ENCODE measurements at places on chromosomes 4 and X. TPM values are rescaled to one million over a fixed set of nuclear protein-coding genes. Genes with fewer than 3 reads are reported as not detected.

Gene PRICKLE3
- 2.2 TPM for total RNA-seq

Gene RTL9
- 0.09 TPM for total RNA-seq

Gene CLNK
- total RNA-seq, result 1.9 TPM

Gene ADH1A
- total RNA-seq, result 0.19 TPM

Gene PCDH18
- 9.9 TPM for total RNA-seq

Gene DAPP1
- total RNA-seq, result 24.4 TPM

Gene CRMP1
- total RNA-seq, result 1.7 TPM

Gene YY2
- total RNA-seq, result 0.47 TPM

Gene HMGB3
- total RNA-seq, result 42.0 TPM

Gene UNC5C
- 1.8 TPM for total RNA-seq

Gene CT45A6
- total RNA-seq, result not detected

Gene RADX
- total RNA-seq, result 1.2 TPM

Gene HSPA4L
- 4.2 TPM for total RNA-seq

Gene DLG3
- 5.1 TPM for total RNA-seq

Gene ZNF732
- 0.42 TPM for total RNA-seq

Gene KIF4A
- total RNA-seq, result 14.6 TPM

Gene BBS7
- total RNA-seq, result 13.4 TPM

Gene NEUROG2
- total RNA-seq, result not detected

Gene SORBS2
- 13.8 TPM for total RNA-seq

Gene CXorf49B
- 2.2 TPM for total RNA-seq
